Stimulated activated CD8-positive, alpha-beta memory T cell treated with anti-CD3 and anti-CD28 coated beads, Interleukin-12 subunit alpha, Interleukin-12 subunit beta, amount 100 ng/mL, for 1 hour (primary cell): ENCODE measurements at places on chromosomes 6 and 20.
A peak's percentile ranks its signal among the peaks of the same experiment; 100 is the strongest.

DNA sequence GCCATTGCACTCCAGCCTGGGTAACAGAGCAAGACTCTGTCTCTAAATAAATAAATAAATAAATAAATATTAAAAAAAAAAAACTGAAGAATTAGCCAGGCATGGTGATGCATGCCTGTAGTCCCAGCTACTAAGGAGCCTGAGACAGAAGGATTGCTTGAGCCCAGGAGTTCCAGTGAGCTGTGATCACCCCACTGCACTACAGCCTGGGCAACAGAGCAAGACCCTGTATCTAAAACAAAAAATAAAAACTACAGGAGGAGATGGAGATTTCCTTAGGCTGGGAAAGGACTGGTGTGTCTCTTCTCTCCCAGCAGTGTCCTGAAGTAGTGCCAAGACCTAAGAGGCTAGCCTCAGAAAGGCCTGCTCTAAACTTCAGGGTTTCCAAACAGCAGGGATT, 8.1 kb upstream of the GTF3C6 start:
- DNase-seq = no peak

- no peak for DNase-seq
Observed at GRCh38 chr20:37346535-37347346, 801 bp downstream of the SRC start.

- DNase-seq = no peak
Observed at GRCh38 chr6:29675561-29675960, 5.4 kb downstream of the ZFP57 start.

DNA sequence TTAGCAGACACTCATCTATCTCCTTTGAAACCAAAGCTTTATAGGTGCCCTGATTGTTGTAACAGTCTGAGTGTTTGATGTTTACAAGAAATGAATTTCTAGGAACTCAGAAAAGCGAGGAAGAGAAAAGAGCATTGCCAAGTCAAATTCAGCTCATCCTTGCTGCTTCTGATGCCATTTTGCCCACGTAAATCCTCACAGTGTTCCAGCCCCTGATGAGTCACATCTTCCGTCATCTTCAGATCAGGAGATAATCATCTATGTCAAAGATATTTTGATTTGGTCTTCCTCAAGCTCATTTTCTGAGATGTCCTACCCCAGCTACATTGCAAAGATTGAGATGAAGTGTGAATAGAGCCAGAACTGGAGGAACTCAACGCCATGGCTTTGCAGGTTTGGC, 426.2 kb downstream of the BMP2 start:
- no peak for DNase-seq

DNA sequence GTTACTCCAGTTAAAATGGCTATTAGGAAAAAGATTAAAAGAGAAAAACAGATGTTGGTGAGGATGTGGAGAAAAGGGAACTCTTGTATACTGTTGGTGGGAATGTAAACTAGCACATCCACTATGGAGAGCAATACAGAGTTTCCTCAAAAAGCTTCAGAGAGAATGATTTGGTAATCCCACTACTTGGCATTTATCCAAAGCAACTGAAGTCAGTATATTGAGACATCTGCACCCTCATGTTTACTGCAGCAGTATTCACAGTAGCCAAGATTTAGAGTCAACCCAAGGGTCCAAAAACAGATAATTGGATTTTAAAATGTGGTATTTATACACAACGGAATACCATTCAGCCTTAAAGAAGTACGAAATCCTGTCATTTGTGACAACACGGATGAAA, 469.5 kb downstream of the QKI start:
- DNase-seq = no peak

DNA sequence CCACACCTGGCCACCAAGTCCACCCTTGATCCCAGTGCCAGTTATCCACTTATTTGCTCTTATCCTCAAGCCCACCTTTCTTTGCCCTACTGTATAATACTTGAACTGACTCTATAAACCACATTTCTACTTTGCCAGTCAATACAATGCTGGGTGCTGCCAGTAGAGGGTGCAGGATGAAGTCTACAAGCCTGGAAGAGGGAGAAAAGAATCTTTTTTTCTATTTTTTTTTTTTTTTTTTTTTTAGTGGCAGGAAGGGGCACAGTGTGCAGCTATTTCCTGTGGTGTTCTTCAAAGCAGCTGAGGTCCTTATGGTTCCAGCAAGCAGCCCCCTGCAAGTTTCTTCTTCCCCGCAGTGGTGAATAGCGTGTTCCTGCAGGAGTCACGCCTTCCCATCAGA, 22.2 kb upstream of the GABRR1 start:
- no peak for DNase-seq

- DNase-seq = no peak
Observed at GRCh38 chr6:92132957-92133356, 1286.4 kb downstream of the EPHA7 start.

DNA sequence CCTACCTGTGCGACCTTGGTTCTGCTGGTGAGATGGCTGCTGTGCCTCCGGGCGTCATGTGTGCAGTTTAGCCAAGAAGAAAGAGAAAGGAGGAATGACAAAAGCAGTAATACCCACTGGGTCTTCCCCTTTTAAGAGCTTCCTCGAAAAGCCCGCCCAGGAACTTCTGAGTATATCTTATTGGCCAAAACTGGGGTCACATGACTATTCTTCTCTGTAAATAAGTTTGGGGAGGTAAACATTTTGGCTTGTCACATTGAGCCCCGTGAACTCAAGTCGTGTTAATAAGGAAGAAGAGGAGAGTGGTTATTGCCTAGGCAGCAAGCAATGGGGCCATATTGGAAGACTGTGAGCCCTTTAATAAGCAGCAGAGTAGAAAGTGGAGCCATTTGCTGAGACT, 130.4 kb upstream of the ECI2 start:
- DNase-seq = no peak

DNA sequence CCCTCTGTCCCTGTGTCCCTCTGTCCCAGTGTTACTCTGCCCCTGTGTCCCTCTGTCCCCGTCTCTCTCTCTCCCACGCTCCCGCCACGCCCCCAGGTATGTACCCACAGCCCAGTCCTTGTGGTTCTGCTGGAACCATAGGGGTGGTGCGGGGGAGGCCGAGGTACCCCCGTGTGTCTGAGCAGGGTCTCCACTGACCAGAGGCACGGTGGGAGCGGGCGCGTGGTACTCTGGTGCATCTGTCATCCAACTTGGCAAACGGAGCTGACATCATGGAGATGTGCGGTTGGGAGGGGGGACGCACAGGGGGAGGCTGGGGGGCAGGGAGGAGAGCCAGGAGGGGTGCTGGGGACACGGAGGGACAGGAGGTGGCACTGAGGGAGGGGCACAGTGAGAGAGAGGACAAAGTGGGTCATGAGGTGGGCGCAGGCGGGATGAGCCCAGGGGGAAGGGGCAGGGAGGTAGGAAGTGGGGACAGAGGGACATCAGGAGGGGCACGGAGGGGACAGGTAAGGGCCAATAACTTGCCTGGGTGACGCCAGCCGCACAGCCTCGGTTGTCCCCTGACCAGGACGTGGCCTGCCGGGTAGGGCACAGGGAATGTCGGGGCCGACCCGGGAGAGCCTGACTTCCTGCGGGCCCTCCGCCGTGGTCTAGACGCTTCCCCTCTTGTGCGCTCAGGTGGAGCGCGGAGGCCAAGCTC, 163.6 kb upstream of the PDE10A start:
- no peak for DNase-seq

DNA sequence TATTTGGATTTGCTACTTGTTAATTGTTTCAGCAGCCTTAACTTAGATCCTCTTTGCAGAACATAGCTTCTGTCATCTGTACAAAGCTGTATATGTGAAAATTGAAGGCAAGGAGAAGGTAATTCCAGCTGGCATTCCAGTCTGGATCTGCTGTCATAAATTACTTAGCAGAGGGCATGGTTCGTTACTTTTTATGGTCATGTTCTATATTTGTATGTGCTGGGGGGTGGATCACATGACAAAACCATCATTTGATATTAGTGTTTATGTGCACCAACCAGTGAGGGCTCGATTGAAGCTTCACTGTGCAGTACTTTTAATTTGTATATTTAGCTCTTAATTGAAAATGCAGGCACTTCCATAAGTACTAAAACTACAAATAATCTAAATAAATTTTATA, 80.2 kb downstream of the CAP2 start:
- no peak for DNase-seq

- DNase-seq = no peak
Observed at GRCh38 chr6:116412270-116412669, 41.5 kb downstream of the DSE start.

GRCh38 chr6:41626917-41627316, 11.4 kb upstream of the MDFI start:
- no peak for DNase-seq

- DNase-seq = no peak
Observed at GRCh38 chr6:147508042-147508865, at the start of gene SAMD5. Gene SAMD5, plus strand, starts transcription at chr6:147508690. Its CDS starts 239 bp downstream, at chr6:147508929.

- DNase-seq = no peak
Observed at GRCh38 chr6:37802810-37803209, 16.7 kb upstream of the ZFAND3 start.

- no peak for DNase-seq
Observed at GRCh38 chr20:50350510-50351249, 159.5 kb upstream of the PTPN1 start.

DNA sequence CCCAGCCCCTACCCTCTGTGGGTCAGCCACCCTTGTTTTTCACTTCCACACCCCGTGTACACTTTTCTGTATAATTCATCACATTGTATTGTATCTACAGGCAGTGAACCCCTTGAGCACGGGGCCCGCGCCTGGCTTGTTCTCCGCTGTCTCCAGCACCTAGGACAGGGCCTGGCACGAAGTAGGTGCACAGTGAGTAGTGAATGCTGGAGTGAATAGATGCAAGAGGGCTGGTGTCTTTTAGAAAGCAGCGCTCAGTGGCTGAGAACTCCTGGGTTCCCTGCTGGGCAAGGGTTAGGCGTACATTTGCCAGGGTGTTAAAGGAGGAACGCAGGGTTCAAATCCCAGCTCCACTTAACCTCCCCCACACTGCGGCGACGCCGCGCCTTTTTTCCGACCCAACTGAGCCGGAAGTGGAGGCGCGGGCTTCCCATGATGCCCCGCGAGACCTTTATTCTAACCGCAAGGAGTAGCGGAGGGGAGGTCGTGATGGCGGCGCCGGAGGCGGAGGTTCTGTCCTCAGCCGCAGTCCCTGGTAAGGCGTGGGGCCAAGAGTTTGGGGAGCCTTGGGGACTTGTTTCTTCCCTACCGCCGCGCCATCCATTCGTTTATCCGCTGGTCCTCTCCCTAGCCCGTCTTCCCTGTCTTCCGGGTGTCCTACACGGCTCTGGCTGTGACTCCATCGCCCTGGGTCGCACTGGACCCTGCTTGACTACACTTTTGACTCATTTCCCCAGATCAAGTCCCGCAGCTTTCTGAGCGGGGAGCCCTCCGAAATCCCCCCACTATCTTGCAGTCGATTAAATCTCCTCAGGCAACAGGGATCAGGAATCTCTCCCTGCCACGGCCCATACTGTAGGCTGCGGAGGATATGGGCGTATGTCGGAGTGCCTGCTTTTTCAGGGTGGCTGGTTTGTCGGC, at the start of gene MAD2L1BP:
Gene MAD2L1BP, plus strand, starts transcription at position 454 of the 921 bp plus-strand sequence. Its CDS starts 36 bp downstream, at position 490.
- DNase-seq = peak; percentile 78

GRCh38 chr6:32491700-32492099, 38.4 kb downstream of the HLA-DRB5 start:
- no peak for DNase-seq

DNA sequence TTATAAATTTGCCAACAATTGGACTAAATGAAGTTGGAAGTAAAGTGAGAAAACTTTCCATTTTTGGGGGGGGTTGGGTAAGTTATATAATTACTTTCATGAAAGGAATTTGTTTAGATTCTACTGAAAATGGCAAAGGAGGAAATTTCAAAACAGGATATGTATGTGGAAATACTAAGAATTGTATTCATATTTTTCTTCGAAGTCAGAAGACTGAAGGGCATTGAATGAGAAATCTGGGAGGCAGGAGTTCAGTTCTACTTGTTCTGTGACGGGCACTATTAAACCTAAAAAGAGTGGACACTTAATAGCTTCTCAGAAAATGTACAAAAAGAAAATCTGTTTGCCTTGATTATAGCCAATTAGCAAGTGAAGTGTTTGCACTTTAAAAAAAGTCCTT, 114.7 kb downstream of the PRIM2 start:
- DNase-seq = no peak

DNA sequence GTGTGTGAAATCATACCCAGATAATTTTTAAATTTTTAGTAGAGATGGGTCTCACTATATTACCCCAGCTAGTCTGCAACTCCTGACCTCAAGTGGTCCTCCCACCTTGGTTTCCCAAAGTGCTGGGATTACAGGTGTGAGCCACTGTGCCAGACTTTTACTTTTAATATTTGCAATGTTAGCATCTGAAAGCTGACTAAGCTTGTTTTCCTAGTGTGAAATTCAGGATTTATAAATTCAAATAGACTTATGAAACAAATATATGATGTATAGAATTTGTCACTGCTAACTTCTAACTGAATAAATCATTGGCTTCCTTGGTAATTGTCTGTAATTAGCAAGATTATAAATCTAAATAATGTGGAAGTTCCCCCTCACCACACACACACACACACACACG, 58.8 kb upstream of the SLC22A23 start:
- DNase-seq = no peak

DNA sequence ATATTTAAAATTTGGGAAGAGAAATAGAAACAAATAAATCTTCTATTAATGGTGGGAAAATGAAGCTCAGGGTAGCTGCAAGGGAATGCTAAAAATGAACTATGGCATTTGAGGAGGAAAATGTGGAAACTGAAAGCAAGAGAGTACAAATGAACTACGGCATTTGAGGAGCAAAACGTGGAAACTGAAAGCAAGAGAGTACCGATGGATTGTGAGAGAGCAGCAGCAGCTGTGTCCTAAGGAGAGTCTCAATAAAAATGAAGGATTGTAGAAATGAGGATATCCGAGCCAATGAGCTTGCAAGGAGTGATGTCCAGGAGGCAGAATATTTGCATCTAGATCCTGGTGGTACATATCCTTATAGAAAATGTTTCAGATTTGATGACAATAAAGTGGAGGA, 547.1 kb upstream of the ZNF337 start:
- no peak for DNase-seq

DNA sequence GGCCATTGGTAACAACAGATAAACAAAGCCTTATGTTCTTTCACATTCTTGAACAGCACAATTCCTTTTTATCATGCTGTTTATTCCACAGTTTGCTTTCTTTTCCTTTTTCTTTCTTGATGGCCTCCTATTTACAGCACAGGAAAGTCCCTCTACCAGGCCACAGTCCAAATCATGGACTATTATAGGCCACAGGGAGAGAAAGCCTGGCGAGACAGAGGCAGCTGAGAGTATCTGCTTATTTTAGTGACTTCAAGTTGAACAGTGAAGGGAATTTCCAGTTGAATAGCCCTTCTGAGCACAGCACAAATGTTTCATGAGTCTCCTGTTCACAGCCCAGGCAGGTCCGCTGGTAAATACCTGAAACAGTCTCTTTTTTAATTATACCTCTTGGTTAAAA, 263.7 kb upstream of the ARID1B start:
- DNase-seq = no peak

DNA sequence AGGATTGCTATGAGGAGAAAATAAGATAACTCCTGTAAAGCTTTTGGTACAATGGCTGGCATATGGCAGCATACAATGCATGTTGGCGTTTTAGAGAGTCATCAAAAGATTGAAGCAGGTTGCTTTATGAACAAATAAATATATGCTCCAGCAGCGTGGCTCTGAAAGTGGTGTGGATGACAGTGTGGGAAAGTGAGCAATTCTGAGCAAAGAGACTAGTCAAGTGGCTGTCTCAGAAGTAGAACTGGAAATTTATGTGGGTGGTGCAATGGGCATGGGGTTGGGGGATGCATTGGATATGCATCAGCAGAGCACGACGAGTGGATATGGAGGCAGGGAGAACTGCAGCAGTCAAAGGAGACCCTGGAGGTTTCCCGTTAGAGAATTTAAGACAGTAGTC, 66.2 kb upstream of the PHACTR2 start:
- no peak for DNase-seq
